CD8-positive, alpha-beta memory T cell (primary cell): ENCODE measurements at places on chromosomes 1 and 21. TPM values are rescaled to one million over a fixed set of nuclear protein-coding genes. Genes with fewer than 3 reads are reported as not detected.

- no peak for DNase-seq
- peak overlapping the region; percentile 13 for H3K27ac ChIP-seq
- no peaks in the 10 kb centered on the region for H3K36me3 ChIP-seq
- H3K4me1 ChIP-seq = peaks cover 4% of the 10 kb centered on the region
- H3K27me3 ChIP-seq = no peaks in the 10 kb centered on the region
- H3K4me3 ChIP-seq = no peak overlapping the region
Observed at GRCh38 chr1:43776043-43776761, 68.9 kb downstream of the ST3GAL3 start.

DNA sequence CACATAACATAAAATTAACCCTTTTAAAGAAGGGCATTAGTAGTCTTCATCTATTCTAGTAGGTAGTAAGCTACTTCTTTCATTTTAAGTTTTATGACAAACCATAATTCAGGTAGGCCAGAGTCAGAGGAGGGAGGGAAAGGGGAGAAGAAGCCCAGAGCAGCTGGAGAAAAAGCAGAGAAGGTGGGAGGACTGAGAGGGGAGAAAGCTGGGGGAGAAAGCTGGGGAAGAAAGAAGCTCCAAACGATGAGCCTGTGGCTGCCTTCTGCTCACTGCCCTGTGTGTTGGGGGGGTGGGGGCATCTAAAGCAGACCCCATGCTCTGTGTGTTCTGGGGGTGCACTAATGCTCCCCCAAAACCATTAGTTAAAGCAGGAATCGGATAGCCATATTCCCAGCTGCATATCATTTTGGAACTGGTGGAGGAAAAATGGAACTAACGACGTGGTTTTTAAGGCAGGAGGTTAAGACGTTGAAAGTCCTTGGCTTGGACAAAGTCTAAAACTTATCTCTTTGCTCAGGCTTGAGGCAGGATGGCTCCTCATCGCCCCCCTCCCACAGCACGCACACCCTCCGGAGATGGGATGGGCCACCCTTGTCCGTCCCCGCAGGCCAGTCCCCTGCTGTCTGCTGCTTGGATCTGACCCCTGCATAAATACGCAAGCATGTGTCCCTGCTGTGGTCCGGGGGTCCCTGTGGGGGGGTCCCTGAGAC is 184.2 kb downstream of the DYRK1A start:
- no peak for DNase-seq
- H3K27ac ChIP-seq = peak overlapping the region; percentile 46
- H3K27me3 ChIP-seq = no peaks in the 10 kb centered on the region
- peaks cover 8% of the 10 kb centered on the region for H3K4me1 ChIP-seq
- no peaks in the 10 kb centered on the region for H3K36me3 ChIP-seq

DNA sequence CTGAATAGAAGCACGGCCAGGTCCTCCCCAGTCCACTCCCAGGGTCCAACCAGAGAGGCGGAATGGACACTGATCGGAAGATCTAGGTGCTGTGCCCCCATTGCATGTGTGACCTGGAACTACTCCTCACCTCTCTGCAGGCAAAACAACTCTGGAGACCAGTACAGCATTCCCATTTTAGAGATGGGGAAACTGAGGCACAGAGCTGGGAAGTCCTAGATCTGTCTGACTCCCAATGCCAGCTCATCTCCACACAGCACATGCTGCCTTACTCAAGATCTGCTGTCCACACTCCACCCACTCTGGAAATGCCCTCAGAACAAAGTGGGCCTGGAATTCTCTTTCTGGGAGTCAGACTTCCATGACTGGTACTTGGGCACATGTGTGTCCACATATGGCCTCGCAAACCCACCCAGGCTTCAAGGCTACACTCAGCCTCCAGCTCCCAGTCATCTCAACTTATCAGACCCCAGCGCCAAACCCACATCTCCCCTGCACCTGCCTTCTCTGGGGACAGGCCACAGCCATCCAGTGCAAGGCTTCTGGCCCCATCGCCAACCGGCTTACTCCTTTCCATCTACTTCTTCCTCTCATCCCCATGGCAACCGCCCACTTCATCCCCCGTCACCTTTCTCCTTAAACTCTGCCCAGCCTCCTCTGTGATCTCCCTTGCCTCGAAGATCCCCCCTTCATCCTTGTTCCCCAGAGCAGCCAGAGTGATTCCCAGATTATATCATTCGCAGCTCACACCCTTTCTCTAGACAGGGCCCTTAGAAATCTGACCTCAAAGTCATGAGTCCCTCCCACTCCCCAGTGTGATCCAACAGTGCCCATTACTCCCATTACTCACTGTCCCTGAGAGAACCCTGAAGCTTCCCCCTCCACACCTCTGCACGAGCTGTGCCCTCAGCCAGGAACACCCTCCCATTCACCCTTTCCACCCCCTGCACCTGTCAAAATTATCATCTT is 2.7 kb downstream of the COL8A2 start:
- H3K4me3 ChIP-seq = no peak overlapping the region
- peaks cover 18% of the 10 kb centered on the region for H3K27me3 ChIP-seq
- H3K36me3 ChIP-seq = no peaks in the 10 kb centered on the region
- H3K27ac ChIP-seq = no peak overlapping the region
- no peaks in the 10 kb centered on the region for H3K4me1 ChIP-seq

- no peaks in the 10 kb centered on the region for H3K27me3 ChIP-seq
- H3K4me3 ChIP-seq = no peak overlapping the region
- no peak for DNase-seq
- no peaks in the 10 kb centered on the region for H3K36me3 ChIP-seq
- H3K27ac ChIP-seq = no peak overlapping the region
Observed at GRCh38 chr1:14650951-14651350, 52.5 kb downstream of the KAZN start.

Gene SOD1
- 309 TPM for total RNA-seq

Gene FAM163A
- not detected for total RNA-seq

Gene BACE2
- 0.44 TPM for total RNA-seq

- no peak overlapping the region for H3K4me3 ChIP-seq
- no peaks in the 10 kb centered on the region for H3K36me3 ChIP-seq
- DNase-seq = no peak
- no peak overlapping the region for H3K27ac ChIP-seq
- no peaks in the 10 kb centered on the region for H3K27me3 ChIP-seq
Observed at GRCh38 chr21:42047821-42048613, 23.1 kb upstream of the UMODL1 start.

Gene CLEC20A
- total RNA-seq = not detected

Gene FMO2
- total RNA-seq = not detected

- H3K36me3 ChIP-seq = no peaks in the 10 kb centered on the region
- no peaks in the 10 kb centered on the region for H3K4me1 ChIP-seq
- DNase-seq = no peak
Observed at GRCh38 chr1:108719656-108720435, 7.1 kb downstream of the FNDC7 start.

Gene HES3
- total RNA-seq = not detected

Gene DPYD
- total RNA-seq = 9.6 TPM

Gene NCSTN
- 61.3 TPM for total RNA-seq

DNA sequence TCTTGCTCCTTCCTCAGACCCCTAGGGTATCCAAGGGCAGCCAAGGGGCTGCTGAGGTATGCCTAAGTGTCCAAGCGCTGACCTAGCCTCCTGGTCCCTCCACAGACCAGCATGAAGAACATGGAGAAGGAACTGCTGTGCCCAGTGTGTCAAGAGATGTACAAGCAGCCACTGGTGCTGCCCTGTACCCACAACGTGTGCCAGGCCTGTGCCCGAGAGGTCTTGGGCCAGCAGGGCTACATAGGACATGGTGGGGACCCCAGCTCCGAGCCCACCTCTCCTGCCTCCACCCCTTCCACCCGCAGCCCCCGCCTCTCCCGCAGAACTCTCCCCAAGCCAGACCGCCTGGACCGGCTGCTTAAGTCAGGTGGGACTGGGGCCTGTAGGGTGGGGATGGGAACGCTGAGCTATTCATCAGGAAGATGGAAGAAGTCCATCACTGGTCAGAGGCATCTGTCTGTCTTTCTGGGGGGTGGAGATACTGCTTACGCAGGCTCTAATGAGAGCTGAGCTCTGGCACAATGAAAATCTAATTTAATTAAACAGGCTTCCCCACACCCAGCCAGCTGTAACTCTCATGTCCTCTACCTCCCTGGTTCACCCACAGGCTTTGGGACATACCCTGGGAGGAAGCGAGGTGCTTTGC is 1.8 kb downstream of the TRIM46 start:
- no peak overlapping the region for H3K4me3 ChIP-seq
- H3K27ac ChIP-seq = no peak overlapping the region
- H3K27me3 ChIP-seq = no peaks in the 10 kb centered on the region
- H3K36me3 ChIP-seq = peaks cover 16% of the 10 kb centered on the region
- peaks cover 41% of the 10 kb centered on the region for H3K4me1 ChIP-seq

DNA sequence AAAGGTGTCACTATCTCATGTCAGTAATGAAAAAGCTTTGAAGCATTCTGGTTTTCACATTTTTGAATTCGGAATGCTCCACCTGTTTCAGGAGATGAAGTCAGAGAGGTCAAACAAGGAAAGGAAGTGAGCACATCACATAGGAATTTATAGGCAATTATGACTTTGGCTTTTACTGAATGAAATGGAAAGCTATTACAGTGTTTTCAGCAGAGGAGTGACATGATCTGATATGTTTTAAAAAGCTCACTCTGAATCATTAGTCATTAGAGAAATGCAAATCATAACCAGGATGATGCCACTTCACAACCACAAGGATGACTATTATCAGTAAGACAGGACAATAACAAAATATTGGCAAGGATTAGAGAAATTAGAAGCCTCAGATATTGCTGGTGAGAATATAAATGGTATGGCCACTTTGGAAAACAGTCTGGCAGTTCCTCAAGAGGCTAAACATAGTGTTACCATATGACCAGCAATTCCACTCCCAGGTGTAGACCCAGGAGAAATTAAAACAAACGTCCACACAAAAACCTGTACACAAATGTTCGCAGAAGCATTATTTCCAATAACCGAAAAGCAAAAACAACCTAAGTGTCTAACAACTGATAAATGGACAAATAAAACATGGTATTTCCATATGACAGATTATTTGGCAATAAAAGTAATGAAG is 7.5 kb downstream of the TAF1A start:
- H3K36me3 ChIP-seq = peaks cover 23% of the 10 kb centered on the region
- DNase-seq = no peak
- H3K4me1 ChIP-seq = no peaks in the 10 kb centered on the region
- H3K27ac ChIP-seq = no peak overlapping the region
- H3K27me3 ChIP-seq = no peaks in the 10 kb centered on the region

DNA sequence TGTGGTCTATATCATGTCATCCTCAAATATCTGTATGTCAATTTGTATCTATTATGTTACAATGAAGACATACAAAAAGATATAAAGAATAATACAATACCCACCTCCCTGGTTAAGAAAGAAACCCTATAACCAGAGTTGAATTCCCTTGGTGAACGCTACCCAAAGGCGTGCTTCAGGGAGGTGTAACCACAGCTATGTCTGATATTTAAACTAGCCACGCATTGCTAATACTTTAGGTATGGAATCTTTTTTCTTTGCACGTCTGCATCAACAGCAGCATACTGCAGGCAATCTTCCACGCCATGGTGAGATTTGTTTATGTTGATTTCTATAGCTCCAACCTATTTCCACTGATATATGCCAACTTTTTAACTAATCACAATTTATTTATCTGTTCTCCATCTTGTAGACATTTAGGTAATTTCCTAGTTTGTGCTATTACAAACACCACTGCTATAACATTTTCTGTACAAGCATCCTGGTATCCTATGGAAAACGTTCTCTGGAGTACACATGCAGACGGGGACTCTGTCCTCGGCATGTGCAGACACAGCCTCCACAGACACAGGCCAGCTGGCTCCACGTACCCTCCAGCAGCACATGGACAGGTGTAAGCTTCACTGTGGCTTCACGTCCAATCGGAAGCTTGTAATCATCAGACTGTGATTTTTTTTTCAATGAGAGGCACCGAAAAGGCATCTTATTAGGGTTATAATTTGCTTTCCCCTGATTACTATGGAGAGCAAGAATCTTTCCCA is 58.5 kb downstream of the HSF2BP start:
- no peaks in the 10 kb centered on the region for H3K4me1 ChIP-seq
- no peak overlapping the region for H3K4me3 ChIP-seq
- H3K27me3 ChIP-seq = no peaks in the 10 kb centered on the region
- H3K27ac ChIP-seq = no peak overlapping the region

Gene RNF19B
- total RNA-seq = 39.6 TPM

Gene IFI6
- 10.7 TPM for total RNA-seq

Gene KCNE1
- total RNA-seq = 0.11 TPM

DNA sequence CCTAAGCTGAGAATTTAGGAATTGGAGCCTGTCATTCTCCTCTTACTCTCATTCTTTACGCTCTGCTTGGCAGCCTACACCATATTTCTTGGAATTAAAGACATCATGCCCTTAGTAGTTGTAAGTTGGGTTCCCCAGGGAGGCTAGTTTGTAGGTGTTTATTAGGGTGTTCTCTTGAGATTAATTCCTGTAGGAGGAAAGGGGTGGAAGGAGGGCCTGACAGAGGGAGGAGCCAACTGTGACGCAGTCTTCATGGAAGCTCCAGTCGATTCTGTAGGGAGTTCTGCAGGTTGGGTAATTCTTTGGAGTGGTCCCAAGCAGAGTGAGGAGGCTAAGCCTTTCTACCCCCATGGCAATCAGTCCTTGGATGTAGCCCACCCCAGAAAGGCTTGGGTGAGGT is 111.4 kb downstream of the HHAT start:
- no peaks in the 10 kb centered on the region for H3K36me3 ChIP-seq
- H3K27ac ChIP-seq = no peak overlapping the region
- H3K4me1 ChIP-seq = no peaks in the 10 kb centered on the region
- no peaks in the 10 kb centered on the region for H3K27me3 ChIP-seq
- H3K4me3 ChIP-seq = no peak overlapping the region

DNA sequence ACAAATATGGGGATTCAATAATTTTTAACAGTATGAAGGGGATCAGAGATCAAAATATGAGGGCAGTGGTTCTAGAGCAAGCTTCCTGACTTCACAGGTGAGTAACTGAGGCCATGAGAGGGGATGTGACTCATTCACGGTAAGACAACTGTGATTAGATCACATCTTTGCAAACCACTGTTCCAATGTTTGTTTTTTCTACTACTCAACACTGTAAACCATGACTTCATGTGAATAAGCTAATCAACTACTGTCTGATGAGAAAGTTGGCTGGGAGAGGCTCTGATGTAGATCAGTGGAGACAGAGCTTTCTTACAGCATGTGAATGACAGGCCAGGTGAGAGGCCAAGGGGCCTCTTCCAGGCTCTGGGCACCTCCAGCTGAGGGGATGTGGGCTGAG is 84.7 kb downstream of the BRINP2 start:
- no peaks in the 10 kb centered on the region for H3K4me1 ChIP-seq
- H3K27me3 ChIP-seq = no peaks in the 10 kb centered on the region
- H3K27ac ChIP-seq = no peak overlapping the region
- no peak overlapping the region for H3K4me3 ChIP-seq
- DNase-seq = no peak

- no peaks in the 10 kb centered on the region for H3K36me3 ChIP-seq
- no peaks in the 10 kb centered on the region for H3K27me3 ChIP-seq
- no peak for DNase-seq
- no peak overlapping the region for H3K27ac ChIP-seq
- H3K4me3 ChIP-seq = no peak overlapping the region
- H3K4me1 ChIP-seq = peaks cover 8% of the 10 kb centered on the region
Observed at GRCh38 chr1:31991182-31991581, 22.5 kb upstream of the KHDRBS1 start.
